ENCODE measurements at places on chromosomes 5 and 9. TPM values are rescaled to one million over a fixed set of nuclear protein-coding genes. Genes with fewer than 3 reads are reported as not detected.

Gene PCDHA7
- total RNA-seq: 0.08 TPM

Gene HAND1
- total RNA-seq: 0.17 TPM

Gene ACTBL2
- total RNA-seq: not detected

Gene TAF11L5
- not detected for total RNA-seq

Gene BARHL1
- not detected for total RNA-seq

Gene FOXI1
- total RNA-seq: not detected

Gene GABRP
- not detected for total RNA-seq

Gene ZSWIM6
- 6.3 TPM for total RNA-seq

Gene CDX1
- not detected for total RNA-seq

Gene ARL15
- total RNA-seq: 4.3 TPM

All from A549 treated with CpdA at 1 μM for 4 hours (cell line).